ENCODE measurements at places on chromosomes 1 and 21.

DNA sequence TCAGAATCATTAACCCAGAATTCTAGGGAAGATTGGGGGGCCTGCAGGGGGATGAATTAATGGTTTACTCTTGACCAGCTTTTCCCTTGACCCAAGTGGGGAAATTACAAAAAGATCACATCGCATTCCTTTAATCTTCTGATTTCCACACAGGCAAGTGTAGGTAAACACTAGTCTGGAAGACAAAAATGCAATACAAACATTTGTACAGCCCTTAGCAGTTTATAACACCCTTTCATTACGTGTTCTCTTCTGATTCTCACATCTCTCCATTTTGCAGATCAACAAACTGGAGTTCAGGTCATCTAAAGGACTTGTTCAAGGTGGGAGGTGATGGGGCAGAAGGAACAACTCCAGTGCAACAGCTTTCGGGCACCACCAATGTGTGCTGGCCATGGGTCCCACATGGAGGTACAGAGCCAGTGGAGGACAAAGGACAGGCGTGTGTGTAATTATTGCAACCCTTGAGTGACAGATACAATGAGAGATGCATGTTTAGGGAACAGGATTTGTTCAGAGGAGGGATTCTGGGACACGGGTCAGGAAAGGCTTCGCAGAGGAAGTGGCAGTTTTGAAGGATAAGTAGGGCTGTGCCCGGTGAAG lies 20.4 kb downstream of the ATF3 start:
- no peak for DNase-seq

GRCh38 chr1:184648856-184649201 lies 105.8 kb downstream of the EDEM3 start:
- no peak for DNase-seq

GRCh38 chr1:231040800-231041718 lies 1.0 kb upstream of the FAM89A start:
- DNase-seq = no peak

DNA sequence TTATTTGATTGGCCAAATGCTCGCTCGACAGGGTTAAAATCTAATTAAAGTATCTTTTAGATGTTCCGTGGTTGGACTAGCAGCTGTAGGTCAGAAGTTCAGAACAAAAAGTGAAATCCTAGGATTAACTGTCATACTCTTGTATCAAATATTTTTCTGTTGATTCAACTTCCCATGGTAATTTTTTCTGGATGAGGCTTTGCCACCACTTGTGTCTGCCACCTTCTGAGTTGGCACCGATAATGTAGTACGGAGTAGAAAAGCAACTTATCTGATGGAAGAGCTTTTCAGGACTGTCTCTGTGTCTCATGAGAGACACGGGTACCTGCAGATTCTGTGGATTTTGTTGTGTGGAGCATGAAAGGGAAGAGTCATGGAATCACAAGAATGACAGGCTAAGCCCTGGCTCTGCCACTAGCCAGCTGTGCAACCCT lies 44.6 kb upstream of the CNN3 start:
- DNase-seq = no peak

DNA sequence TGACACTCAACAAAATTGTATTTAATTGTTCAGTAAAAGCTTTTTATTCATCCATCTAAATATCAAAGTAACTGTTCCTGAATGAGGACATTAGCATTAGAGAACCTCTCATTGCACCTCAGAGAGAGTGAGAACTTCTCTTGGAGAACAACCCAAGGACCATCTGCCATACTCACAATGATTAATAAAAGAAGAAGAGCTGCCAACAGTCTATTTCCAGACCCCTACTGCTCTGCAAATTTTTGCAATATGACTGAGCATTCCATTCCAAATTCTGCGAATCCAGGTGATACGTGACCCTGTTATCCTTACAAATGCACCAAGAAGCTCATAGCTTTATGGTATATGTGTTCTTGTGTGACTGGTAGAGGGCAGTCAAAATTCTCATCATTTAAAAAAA lies 422.5 kb downstream of the NEGR1 start:
- DNase-seq = no peak

GRCh38 chr1:198909973-198910372 lies 271.1 kb downstream of the PTPRC start:
- DNase-seq = no peak

- no peak for DNase-seq
These were observed 49.0 kb downstream of the TPR start for GRCh38 chr1:186326009-186326408.

- DNase-seq = no peak
These were observed 1.7 kb downstream of the NR0B2 start for GRCh38 chr1:26912147-26912490.

- no peak for DNase-seq
These were observed 142.7 kb downstream of the HIVEP3 start for GRCh38 chr1:41775956-41776585.

Data from NCI-H748 treated with DMSO at 0.1 percent for 48 hours (cell line).